Articular chondrocyte of knee joint (primary cell): ENCODE measurements at places on chromosomes 16 and 17. TPM values are rescaled to one million over a fixed set of nuclear protein-coding genes. Genes with fewer than 3 reads are reported as not detected.

Gene PPY
- total RNA-seq = not detected in 2 replicates

Gene ST6GALNAC2
- 0.78 and 1.4 TPM in 2 replicates for total RNA-seq

Gene NAGS
- total RNA-seq = 0.43 and 0.65 TPM in 2 replicates

Gene ITGAD
- not detected in 2 replicates for total RNA-seq

Gene LDAF1
- 51.7 and 63.3 TPM in 2 replicates for total RNA-seq

Gene CD7
- not detected in 2 replicates for total RNA-seq

Gene COQ7
- 16.5 and 16.6 TPM in 2 replicates for total RNA-seq

Gene NLRP1
- total RNA-seq = 25.1 and 26.0 TPM in 2 replicates

Gene ADAM11
- total RNA-seq = under 0.01 and 0.13 TPM in 2 replicates

Gene TP53TG3F
- not detected in 2 replicates for total RNA-seq

Gene MAP3K14
- total RNA-seq = 5.7 and 6.0 TPM in 2 replicates

Gene KRTAP4-6
- total RNA-seq = not detected in 2 replicates

Gene DNAI2
- total RNA-seq = not detected in 2 replicates

Gene HS3ST6
- total RNA-seq = not detected in 2 replicates

Gene PYCARD
- 42.3 and 43.9 TPM in 2 replicates for total RNA-seq

Gene ARMC5
- 9.0 and 10.4 TPM in 2 replicates for total RNA-seq

Gene SDR42E2
- total RNA-seq = not detected in 2 replicates

Gene TBC1D26
- total RNA-seq = 0.11 and 0.13 TPM in 2 replicates
